ENCODE measurements at places on chromosomes 13 and 19.

GRCh38 chr13:86864376-86864775, 806.8 kb upstream of the SLITRK5 start:
- DNase-seq: no peak

DNA sequence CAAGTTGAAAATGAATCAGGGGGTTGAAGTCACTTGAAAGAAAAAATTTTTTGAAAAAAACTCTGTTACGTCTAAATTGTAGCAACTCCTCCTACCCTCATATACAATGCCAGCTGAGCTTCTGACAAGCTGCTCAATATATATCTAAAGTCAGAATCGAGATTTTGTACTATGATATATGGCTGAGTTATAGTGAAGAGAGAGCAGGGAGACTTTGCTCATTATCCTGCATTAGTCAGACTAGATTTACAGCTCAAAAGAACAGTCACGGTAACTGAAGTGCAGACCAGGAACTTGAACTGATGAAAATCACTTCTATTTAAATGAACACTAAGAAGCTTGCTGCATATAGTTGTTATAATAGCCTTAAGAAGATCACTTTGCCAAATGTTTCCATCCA, 153.1 kb downstream of the LACC1 start:
- DNase-seq: no peak

- DNase-seq: no peak
Measured at GRCh38 chr19:15438124-15438496, 11.6 kb downstream of the WIZ start.

GRCh38 chr19:43560687-43561086, 14.6 kb downstream of the XRCC1 start:
- DNase-seq: peak; percentile 60

DNA sequence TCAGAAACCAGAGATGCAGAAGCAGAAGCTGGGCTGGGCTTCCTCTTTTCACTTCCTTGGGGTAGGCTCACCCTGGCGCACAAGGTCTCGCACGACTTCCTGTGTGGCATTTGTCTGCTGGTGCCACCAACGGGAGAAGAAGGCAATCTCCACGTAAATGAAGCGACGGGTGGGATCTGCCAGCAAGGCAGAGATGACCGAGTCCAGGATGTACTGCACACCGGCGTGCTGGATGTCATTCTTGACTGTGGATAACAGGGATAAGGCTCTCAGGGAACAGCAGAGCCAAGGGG, 1.3 kb downstream of the MAN2B1 start:
- peak; percentile 95 for DNase-seq

- DNase-seq: peak; percentile 94
Measured at GRCh38 chr19:35030257-35031071, at the start of gene SCN1B. Gene SCN1B (plus strand): TSS chr19:35030470. CDS start chr19:35030821, 351 bp downstream.

- no peak for DNase-seq
Measured at GRCh38 chr13:35716186-35716585, 239.7 kb upstream of the MAB21L1 start.

DNA sequence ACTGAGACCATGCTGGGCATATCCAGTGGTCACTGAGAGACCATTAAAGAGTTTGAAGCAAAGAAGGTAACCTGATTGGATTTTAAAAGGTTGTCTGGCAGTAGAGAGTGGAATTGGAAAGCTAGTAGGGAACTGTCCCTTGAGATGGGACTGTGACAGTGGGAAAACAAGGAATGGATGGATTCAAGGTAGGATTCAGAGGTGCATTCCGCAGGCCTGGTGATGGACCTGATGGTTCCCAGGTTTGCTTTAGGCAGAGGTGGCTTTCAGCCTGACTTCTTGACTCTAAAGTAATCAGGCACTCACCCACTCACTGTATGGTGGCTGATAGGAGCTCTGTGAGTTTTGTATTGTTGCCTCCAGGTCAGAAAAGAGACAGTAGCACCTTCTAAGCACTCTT, 73.0 kb downstream of the DHRS12 start:
- DNase-seq: no peak

- DNase-seq: no peak
Measured at GRCh38 chr13:110576070-110576394, 14.5 kb upstream of the RAB20 start.

DNA sequence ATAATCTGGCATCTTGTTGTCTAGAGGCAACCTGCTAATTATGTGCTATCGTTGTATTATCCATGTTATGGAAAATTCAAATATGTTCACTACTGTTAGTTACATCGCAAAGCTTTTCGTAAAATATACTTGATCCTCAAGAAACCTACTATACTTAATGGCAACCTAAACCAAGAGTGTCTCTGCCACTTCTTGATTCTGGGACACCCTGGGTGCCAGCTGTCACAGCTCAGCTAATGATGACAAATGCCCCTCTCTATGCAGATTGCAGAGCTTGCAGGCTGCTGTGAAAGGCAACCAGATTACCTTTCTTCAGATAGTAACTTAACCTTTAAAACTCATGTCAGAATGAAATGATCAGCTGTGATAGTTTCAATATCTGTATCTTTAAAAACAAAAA, 8.9 kb upstream of the MAB21L1 start:
- no peak for DNase-seq

- DNase-seq: peak; percentile 7
Measured at GRCh38 chr13:23876265-23876664, 12.9 kb downstream of the MIPEP start.

DNA sequence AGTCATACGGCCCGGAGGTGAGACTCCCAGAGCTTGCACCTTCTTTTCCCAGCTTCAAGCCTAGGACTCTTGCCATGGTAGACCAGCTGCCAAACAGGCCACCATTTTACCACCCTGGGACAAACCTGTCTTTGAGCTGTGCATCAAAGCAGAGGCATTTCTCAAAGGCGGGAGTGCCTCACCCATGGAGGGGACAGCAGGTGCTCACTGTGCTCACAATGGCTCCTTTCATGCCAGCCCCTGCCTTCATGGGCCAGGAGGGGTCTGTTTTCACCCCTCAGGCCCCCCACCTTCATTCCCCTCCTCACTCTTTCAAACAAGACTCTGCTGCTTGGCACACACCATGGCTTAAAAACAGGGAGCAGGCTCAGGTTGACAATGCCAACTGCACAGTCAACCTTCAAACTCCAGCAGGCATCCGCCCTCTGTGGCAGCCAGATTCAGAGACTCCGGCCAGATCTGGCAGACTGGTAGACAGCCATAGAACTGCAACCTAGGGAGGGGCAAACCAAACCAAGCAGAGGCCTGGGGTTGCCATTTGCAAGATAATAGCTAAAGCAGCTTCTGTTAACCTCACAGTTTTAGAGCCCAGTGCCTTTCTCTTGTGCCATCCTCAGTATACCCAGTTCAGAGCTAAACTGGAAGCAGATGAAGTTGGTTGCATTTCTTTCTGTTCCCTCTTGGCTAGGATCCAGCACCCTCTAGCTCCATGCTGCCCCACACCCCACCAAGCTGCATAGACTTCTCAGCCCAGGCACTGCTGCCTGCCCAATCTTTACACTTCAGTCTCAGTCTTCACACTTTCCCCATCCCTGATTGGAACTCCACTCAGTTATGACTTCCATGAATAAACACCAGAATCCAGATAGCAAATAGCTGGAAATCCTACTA, 93.9 kb upstream of the SPATA13 start:
- no peak for DNase-seq

DNA sequence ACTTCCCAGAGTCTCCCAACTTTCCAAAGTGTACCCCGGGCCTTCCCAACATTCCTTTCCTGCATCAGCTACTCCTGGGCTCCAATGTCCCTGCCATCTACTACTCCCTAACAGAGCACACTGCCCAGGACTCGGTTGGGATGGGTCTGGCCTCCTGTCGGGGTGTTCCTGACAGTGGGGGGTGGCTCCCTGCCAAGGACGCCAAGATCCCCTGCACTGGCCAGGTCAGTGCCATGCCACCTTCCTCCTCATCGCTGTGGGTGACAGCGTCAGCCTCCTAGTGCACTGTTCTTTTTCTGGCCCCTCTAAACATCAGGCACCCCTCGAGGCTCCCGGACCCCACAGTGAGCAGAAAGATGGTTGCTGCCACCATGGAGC, 13.8 kb downstream of the EPS15L1 start:
- no peak for DNase-seq

GRCh38 chr13:64568748-64569147, 2661.4 kb downstream of the PCDH9 start:
- DNase-seq: no peak

DNA sequence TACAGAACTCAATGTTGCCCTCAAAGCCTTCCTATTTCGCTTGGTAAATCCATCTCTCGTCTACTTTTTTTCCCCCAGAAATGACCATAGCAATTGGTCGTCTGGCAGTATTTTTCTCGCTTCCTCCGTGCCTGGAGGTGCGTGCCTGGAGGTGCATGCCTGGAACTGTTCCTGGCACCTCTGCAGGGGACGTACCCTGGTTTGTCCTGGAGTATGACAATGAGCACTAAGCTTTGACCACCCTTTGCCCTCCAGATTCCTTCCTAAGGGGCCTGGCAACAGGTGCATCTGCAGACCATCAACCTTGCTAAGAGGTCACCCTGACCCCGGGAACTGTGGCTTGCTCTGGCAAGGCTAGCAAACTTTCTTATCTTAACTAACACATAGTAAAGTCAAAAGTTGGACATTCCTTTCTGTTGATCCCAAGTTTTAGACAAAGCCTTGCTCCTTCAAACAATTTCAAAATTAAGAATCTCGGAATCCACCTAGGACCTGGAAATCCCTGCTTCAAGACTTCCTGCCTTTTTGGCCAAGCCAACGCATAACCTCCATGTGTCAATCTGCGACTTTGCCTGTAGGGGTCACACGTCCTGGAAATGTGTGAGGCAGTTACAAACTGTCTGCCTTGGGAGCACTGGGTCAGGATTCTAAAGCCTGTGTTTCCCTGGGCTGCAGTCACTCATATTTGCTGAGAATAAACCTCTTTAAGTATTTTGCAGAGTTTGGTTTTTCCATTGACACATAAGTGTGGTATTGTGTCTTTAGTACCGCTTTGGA, 28.8 kb upstream of the TUBGCP3 start:
- peak; percentile 72 for DNase-seq

DNA sequence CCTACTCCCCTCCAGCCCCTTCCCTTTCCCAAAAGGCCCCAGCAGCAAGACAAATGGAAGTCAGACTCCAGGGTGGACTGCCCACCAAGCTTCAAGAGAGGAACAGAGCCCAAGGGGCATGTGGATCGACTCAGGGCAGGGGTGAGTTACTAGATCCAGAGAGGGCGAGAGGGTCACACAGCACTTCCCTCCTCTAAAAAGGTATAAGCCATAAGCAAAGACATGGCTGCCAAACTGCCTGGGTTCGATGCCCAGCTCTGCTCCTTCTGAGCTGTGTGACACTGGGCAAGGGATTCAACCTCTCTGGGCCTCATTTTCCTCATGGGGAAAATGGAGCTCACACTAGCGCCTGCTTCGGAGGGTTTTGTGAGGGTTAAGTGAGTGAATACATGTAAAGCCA, 3.8 kb downstream of the PPP1R14A start:
- no peak for DNase-seq

- DNase-seq: no peak
Measured at GRCh38 chr19:37511821-37512220, 5.1 kb downstream of the ZNF793 start.

DNA sequence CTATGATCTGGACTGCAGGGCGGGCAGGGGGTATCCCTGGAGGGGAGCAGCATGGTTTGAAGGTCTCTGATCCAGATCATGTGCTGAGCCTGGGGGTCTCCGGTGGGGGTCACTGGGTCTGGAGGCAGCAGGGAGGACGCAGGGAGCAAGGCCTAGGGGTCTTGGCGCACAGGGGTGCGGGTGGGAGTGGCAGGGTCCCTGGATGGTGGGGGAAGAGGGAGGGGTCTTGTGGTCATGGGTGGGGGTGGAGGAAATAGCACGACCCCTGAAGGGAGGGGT, 1.9 kb downstream of the BTBD2 start:
- DNase-seq: no peak

All from suppressor macrophage treated with lipopolysaccharide for 1 hour (primary cell).